Stimulated activated CD8-positive, alpha-beta memory T cell treated with anti-CD3 and anti-CD28 coated beads, Interleukin-2, amount 100 ng/mL, for 1 hour (primary cell): ENCODE measurements at places on chromosomes 6 and 20.

- no peak for DNase-seq
Measured at GRCh38 chr6:162653808-162654207, 73.8 kb downstream of the PRKN start.

DNA sequence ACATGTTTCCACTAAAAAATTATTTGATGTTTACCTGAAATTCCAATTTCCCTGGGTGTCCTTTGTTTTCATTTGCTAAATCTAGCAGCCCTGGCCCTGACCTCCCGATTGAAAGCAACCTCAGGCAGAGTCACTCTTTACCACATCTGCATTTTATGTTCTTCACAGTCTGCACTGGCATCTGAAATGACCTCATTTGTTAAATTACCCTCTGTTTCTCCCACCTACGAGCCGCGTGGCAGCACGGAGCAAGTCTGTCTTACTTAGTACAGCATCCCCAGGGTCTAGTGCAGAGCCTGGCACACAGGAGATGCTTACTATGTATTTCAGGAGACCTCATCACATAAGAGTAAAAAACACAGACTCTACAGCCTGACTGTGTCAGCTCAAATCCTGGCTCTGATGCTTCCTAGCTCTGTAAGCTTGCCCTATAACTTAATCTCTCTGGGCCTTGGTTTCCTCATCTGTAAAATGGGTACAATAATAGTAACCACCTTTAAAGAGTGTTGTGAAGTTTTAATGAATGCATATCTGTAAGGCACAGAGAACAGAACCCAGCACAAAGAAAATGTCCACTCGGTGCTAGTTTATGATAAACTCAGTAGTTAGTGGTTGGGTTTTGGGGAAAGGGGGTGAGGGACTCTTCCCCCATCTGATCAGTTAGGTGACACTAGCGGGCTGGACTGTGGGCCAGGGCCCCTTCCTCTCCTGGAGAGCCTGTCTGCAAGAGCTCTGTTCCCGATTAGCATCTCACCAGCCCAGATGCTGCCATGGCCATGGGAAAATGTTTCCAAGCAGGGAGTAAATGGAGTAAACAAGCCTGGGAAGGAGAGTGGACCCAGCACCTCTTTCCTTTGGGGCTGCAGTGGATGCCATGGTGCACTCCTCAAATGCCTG is 88.2 kb downstream of the PREX1 start:
- DNase-seq, result no peak

GRCh38 chr6:30260036-30260504 is 46.9 kb upstream of the TRIM26 start:
- no peak for DNase-seq

DNA sequence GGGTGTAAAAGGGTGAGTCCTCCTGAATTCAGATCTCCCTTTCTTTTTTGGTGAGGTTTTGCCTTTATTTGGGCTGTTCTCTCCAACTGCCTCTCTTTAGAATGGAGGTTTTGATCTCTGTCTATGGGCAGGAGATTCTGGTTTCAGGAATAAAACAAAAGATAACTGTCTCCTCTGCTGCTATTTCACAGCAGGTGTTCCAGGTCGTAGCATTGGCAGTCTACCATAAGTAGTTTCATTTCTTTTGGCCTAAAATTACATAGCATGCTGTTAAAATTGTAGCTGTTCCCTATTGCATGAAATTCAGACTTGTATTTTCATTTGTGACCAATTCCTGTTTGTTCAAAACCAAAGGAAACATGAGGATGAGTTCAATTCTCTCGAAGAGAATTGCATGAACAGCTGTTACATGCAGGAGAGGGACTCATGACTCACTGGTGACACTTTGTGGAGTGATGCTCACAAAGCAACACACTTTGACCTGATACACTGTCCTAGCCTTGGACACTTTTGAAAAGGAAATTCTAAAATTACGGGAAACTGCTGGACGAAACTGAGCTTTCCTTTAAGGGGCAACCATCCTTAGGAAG is 76.8 kb upstream of the SIRPG start:
- no peak for DNase-seq

- DNase-seq, result peak; percentile 28
Measured at GRCh38 chr20:58481481-58482021, 33.6 kb downstream of the APCDD1L start.

GRCh38 chr6:111610548-111611172 is 5.0 kb upstream of the TRAF3IP2 start:
- no peak for DNase-seq

- no peak for DNase-seq
Measured at GRCh38 chr20:13661070-13661685, 22.4 kb upstream of the TASP1 start.

DNA sequence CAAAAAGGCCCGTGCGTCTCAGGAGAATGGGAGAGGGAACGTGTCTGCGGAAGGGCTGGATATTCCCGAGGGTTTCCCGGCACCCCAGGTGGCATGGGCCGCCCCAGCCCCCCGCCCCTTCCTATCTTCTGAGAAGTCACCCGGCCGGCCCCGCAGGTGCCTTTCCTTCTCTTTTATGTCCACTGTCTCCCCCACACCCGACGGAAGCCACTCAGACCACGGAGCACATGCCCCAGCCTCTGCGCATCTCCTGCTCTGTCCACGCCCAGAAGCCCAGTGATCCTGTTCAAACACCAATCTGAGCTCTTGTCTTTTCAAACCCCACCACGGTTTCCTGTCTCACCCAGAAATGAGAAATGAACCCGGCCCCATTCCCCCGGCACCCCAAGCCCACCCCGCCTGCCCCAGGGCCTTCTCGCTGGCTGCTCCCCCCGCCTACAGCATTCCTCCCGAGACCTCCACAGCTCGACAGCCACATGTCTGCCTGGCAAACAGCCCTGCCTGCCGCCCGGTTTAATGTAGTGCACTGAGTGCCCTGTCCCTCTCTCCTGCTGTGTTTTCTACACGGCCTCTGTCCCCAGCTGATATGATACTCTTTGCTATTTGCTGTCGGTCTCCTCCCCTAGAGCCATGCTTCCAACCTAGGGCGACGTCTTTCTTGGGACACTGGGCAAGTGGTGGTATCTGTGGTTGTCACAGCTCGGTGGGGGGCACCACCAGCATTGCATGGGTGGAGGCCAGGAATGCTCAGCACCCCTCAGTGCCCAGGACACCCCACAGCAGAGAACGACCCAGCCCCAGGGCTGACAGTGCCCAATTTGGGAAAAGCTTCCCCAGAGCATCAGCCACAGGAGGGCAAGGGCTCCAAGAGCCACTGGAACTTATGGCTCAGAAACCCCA is 182.7 kb downstream of the TAF4 start:
- no peak for DNase-seq

- no peak for DNase-seq
Measured at GRCh38 chr20:39036011-39036410, 73.9 kb downstream of the DHX35 start.

GRCh38 chr6:46967826-46968349 is 46.1 kb upstream of the ADGRF5 start:
- no peak for DNase-seq

- no peak for DNase-seq
Measured at GRCh38 chr20:40046703-40047102, 642.3 kb downstream of the MAFB start.

DNA sequence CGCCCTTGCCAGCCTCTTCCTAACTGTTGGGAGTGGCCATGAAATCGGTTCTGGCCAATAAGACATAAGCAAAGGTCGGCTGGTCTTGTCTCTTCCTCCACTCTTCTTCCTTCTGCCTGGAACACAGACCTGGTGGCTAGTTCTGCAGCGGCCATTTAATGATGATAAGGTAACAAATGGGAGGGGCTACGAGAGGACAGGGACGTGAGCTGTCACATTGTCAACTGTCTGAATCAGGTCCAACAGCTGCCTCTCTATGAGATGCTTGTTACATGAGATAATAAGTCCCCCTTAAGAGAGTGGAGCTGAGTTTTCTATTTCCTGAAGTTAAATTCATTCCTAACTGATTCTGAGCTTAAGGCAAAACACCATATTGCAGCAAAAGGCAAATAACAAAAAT is 12.5 kb upstream of the TMEM242 start:
- no peak for DNase-seq

DNA sequence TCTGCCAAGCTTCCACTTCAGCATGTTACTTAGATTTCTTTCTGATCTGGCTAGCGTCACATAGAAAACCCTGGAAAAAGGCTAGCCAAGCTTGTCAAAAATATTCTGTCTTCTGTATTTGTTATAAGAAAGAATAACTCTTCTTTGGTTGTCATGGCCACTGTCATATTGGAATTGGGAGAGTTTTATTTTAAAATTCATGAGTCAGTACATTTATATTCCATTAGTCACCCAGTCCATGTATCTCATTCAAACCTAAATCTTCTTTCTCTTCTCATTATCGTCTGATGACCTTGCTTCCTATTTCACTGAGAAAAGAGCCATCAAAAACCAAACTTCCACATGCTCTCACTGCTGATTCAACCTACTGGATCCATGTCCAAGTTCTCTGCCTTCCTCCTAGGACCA is 65.7 kb downstream of the EPM2A start:
- no peak for DNase-seq

- DNase-seq, result no peak
Measured at GRCh38 chr20:24418731-24419130, 50.7 kb upstream of the SYNDIG1 start.

GRCh38 chr6:130912434-130912833 is 85.2 kb downstream of the SMLR1 start:
- DNase-seq, result no peak

- no peak for DNase-seq
Measured at GRCh38 chr6:15406452-15406851, 160.6 kb downstream of the JARID2 start.

DNA sequence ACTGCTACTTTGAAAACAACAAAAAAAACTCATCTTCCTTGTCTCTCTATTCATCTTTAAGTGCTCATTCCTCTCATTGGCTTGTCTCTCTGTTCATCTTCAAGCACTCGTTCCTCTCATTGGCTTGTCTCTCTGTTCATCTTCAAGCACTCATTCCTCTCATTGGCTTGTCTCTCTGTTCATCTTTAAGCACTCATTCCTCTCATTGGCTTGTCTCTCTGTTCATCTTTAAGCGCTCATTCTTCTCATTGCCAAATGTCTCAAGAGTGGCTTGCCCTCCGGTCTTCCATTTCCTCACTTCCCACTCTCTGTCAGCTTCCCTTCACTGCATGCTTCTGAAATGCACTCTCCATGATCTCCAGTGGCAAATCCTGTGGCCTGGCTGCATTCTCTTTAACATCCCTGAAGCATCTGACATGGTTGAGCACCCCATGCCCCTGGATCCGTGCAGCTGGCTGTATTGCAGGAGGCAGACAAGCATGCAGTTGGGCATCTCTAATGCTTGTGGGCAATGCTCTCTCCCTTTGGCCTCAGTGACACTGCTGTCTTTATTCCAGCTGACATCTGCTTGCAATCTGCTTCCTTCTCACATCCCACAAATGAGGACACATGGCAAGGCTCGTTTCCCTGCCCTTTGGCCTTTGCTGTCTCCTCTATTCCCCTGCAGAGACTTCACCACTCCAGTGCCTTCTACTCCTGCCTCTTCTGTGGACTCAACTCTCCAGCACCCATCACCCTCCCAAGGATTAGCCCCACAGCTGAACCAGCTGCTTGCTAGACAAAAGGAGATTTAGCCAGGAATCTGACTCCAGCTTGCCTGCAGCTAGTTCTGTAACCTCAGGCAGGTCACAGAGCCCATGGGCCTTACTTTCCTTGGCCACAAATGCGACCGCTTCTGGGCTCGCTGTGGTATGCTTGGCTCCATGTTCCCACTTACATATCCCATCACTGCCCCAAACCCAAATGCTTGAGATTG is 143.2 kb upstream of the SNX9 start:
- no peak for DNase-seq

DNA sequence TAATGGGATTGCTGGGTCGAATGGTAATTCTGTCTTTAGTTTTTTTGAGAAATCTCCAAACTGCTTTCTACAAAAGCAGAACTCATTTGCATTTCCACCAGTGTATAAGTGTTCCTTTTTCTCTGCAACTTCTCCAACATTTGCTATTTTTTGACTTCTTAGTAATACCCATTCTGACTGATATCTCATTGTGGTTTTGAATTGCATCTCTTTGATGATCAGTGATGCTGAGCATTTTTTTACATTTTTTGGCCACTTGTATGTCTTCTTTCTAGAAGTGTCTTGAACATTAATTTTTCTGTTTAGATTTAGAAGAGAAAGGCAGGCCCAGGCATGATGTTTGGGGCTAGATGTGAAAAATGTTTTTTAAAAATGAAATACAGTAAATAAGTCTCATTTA is 553.1 kb upstream of the MAN1A1 start:
- DNase-seq, result no peak

DNA sequence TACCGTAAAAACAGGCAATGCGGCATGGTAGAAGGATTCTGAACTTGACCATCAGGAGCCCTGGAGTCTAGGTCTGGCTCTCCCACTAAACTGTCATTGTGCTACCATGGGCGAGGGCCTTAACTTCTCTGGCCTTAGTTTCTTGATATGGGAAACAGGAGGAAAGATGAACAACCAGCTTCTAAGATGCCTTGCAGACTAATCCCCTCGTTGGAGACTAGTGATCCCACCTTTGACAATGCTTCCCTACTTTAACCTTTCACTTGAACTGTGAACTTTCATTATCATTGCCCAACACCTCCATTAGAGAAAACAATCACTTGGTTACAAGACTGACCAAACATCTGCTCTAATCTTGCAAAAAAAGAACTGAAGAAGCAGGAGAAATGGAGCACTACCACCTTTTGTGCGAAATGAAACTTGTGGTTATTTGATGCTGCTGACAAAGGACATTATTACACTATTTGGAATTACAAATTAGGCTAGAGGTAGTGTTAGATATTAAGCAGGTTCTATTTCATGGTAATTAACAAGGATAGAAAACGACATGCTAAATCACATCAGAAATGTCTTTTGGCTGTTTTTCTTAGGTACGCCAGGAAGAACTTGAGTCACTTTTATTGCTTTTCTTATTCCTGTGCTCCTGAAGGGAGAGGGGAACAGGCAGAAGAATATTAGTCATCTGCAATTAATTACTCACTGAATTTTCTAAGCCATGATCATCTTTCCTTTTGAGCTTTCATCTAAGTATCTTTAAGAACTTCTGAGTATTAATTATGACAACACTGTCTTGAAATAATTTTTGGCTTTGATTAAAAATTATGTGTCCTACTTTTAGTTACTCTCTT is 39.1 kb upstream of the ARHGAP18 start:
- DNase-seq, result no peak

DNA sequence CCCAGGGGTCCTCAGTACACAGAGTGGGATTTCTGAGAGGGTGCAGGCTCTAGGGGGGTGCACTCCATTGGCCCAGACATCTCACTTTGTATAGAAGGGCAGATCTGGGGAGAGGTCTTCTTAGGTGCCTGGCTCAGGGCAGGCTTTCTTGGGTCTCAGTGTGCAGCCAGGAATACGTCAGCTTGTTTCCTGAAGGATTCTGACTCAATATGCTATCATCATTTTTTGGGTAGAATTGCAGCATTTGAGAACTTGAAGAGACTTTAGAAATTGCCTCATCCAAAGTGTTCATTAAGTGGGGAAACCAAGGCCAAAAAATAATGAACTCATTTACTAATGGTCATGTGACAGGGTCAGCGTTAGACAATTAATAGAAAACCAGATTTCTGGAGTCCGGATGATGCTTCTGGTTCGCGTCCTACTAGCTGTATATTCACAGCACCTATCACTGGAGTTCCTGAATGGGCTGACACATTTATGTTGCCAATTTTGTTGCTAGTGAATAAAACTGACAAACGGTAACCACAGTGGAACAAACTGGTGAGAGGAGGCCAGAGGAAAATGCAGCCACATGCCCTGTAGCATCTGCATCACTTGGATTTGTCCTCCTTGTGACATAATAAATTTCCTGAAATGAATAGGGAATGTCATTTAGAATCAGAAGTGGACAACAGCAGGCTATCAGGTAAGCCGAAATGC is 238.9 kb downstream of the TBC1D7 start:
- DNase-seq, result no peak
